ENCODE measurements at places on chromosomes 1 and 21.

GRCh38 chr1:19220991-19221390 is 10.9 kb upstream of the UBR4 start:
- DNase-seq, result no peak

- DNase-seq, result no peak
Measured at GRCh38 chr1:84721152-84721551, 30.9 kb upstream of the SSX2IP start.

DNA sequence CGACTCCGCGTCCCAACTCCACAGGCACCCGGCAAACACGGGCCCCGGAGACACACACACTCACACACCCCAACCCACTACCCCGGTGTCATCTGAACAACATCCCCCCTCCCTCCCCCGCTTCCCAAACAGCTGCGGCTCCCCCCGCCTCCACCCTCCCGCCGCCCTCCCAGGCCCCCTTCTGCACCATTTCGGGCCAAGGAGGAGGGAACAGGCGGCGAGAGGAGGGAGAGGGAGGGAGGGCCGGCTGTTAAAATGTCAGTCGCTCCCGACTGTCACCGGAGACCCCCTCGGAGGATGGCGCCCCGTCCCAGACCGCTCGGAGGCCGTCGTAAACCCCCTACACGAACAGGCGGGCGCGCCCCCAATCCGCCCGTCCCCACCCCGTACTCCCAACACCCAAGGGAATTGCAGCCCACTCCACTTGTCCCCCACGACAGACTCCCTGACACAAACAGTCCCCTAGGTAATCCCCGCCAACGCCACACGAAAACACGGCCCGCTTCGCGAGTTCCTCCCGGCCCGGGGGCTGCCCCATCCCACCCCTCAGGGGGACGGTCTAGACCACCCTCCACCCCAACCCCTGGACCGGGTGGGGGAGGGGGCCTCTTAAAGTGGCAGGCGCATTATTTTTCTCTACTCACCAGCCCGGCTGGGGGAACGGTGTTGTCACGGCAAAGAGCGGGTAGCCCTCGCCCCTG is 583 bp downstream of the MEF2D start:
- DNase-seq, result peak; percentile 82

DNA sequence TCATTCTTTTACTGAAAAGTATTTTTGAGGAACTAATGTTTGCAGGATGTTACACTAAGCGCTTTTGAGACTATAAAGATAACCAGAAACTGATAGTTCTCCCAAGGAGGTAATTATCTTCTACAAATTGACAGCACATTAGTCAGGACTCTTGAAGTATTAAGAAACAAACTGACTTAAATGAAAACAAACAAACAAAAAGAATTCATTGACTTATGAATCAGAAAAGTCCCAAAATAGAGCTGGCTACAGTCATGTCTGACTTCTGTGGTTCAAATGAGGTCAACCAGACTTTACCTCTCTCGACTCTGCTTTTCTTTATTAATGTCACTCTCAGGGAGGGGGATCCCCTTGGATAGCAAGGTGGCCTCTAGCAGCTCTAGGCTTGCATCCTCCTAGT is 296.8 kb downstream of the TPR start:
- DNase-seq, result no peak

- DNase-seq, result no peak
Measured at GRCh38 chr1:192153276-192153675, 5.0 kb upstream of the RGS18 start.

DNA sequence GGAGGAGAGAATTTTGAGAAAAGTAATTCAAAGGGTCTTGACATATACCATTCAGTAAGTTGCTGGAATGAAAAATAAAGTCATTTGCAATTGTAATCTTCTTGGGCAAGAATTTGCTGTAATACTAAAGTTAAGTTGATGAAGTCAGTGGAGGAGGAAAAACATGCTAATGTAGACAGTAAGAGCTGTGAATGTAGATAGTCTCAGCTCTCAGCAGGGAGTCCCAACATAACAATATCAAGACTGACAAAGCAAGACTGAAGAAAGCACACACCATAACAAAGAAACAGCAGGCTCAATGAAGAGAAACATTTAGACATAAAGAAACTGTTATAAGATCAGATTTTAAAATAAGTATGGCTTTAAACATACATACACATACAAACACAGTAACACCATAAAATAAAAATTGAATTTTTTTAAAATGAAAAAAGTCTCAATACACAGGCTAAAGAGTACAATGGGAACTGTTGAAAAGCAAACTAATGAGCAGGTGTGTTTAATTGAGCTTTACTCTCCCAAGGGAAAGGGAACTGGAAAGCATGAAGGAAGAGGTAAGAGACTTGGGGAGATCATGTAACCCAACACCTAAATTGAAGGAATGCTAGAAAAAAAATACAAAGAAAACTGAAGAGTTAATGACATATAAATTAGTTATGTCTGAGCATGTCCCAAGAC is 336.3 kb upstream of the NCAM2 start:
- no peak for DNase-seq

GRCh38 chr1:110551278-110551809 is 32.4 kb upstream of the KCNA10 start:
- DNase-seq, result no peak

- no peak for DNase-seq
Measured at GRCh38 chr1:24228311-24228710, 41.2 kb upstream of the IFNLR1 start.

- no peak for DNase-seq
Measured at GRCh38 chr1:243598433-243598832, 251.6 kb downstream of the AKT3 start.
